ENCODE measurements at places on chromosomes 6 and 20.

DNA sequence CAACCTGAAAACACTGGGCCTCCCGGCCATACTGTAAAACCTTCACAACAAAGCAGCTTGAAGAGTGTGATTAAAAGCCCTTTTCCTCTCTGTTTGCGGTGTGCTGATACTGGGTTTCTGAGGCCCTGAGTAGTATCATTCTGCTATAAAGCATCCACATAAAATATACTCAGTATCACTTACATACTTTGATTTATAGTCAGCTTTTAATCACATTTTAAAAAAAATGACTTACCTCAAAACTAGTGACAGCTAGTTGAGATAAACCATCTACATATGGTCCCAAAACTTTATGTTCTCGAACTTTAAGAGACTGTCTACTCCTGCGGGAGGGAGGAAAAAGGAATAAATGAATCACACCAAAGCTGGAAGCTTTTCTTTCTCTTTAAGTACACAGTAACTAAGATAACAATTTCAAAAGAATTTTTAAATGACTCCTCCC lies 135.7 kb downstream of the KIF13A start:
- DNase-seq, result no peak

- DNase-seq, result no peak
Observed at GRCh38 chr20:17646209-17646960, 35.7 kb downstream of the RRBP1 start.

GRCh38 chr6:3259491-3259958 lies 778 bp downstream of the PSMG4 start:
- DNase-seq, result no peak

- no peak for DNase-seq
Observed at GRCh38 chr6:125985522-125985921, 818 bp upstream of the TRMT11 start.

DNA sequence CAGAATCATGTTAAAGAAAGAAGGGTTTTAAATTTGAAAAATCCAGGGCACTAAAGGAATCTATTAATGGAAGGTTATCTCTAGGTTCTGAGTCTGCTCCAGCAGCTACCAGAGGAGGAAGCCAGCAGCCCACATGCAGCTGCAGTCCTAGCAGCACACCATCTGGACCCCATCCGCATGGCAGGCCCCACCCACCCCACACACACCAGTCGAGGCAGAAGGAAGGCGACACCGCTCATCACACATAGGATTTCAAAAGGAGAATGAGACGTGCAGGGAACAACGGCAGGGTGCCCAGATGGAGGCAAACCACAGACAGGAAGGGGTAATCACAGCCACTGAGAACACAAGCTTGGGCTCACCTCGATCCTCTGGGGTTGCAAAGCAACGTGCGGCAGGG lies 78.9 kb downstream of the GINS1 start:
- no peak for DNase-seq

DNA sequence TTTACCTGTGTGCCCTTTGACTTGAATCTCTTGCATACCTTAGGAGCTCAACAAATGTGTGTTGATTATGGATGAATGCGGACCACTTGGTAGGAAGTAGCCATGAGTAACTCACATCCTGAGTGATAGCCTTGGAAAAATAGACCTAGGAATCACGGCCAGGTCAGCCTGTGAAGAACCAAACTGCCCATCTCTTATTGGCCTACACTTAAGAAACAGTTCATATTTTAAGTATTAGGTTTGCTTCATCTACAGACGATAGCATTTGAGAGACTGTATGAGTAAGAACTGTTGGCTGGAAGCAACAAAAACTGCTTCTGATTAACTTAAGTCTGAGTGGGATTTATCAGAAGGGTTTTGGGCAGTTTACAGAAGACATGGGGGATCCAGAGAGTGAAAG lies 320.1 kb upstream of the PRND start:
- DNase-seq, result no peak

- no peak for DNase-seq
Observed at GRCh38 chr6:150925590-150925928, 60.1 kb downstream of the MTHFD1L start.

DNA sequence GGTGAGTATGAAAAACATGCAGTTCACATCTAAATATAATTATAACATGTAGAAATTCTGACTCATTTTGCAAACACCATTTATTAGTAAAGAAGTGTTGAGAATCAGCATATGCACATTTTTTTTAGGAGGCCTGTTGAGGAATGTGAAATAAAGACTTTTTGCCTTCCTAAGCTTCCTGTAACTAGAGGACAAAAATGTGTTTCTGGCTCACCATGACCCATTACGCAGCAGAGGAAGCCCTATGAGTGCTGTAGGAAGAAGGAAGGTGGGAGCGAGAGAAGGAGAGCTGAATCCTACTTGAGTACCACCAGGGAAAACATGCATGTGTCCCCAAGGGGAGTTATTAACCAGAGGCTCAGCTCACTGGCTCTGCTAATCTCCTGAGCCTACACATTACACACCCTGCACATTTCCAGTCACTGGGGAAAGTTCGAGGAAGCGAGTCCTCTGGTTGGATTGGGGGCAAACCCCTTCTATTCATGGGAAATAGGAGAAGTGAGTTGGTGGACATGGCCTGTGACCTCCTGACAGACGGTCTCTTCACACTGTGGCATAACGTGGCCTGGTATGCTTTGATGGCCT lies 540.5 kb upstream of the JAG1 start:
- DNase-seq, result no peak

- no peak for DNase-seq
Observed at GRCh38 chr6:45558858-45559257, 181.1 kb upstream of the SUPT3H start.

DNA sequence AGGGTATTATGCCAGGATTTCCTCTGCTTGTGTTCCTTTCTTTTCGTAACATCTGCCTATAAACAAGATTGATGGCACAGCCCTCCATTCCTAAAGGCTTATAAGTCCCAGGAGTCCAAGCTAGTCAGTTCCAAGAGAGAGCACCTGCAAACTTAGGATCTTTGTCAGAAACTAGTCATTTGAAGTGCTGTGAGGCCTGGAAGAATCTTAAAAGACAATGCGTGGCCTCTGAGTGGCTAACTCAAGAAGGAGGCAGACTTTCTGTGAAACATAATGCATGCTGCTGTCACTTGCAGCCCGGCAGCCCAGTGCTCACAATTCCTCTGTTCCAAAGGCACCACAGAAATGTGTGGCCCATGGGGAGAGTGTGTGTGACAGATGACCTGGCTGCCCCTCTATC lies 135.0 kb upstream of the SUPT3H start:
- DNase-seq, result no peak

GRCh38 chr6:98627129-98627775 lies 207.1 kb upstream of the POU3F2 start:
- DNase-seq, result no peak

DNA sequence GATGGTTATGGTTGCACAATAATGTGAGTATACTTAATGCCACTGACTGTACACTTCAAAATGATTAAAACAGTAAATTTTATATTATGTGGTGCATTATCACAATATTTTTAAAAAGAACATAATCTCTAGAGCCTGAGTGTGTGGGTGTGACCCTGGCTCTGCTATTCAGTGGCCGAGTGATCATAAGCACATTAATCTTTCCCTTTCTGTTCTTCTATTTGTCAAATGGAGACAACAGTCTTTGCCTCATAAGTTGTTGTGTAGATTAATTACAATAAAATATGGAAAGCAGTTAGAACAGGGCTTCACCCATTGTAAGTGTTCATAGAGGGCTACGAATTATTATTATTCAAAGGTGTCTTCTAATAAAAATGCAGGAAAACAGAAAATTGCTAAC lies 548.6 kb downstream of the HTR1B start:
- DNase-seq, result no peak

GRCh38 chr20:6108330-6108729 lies 14.5 kb downstream of the FERMT1 start:
- no peak for DNase-seq

- DNase-seq, result no peak
Observed at GRCh38 chr6:53216301-53216700, 67.7 kb upstream of the GCM1 start.

DNA sequence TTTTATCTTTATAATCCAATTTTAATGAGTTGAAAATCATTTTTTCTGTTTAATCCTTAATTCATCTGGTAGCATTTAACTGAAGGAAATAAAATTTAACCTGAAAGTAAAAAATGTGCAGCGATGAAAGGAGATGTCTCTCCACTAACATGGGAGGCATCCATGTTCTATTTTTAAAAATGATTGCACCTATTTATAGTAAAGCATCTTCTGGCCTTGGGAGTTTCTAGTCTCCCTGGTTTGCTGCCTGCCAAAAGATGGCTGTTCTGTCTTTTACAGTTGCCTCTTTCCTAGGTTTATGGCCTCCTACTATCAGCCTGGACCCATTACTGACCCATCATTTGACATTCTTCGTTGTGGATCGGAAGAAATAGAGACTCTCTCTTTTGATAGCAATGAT lies 143.0 kb downstream of the B3GAT2 start:
- no peak for DNase-seq

DNA sequence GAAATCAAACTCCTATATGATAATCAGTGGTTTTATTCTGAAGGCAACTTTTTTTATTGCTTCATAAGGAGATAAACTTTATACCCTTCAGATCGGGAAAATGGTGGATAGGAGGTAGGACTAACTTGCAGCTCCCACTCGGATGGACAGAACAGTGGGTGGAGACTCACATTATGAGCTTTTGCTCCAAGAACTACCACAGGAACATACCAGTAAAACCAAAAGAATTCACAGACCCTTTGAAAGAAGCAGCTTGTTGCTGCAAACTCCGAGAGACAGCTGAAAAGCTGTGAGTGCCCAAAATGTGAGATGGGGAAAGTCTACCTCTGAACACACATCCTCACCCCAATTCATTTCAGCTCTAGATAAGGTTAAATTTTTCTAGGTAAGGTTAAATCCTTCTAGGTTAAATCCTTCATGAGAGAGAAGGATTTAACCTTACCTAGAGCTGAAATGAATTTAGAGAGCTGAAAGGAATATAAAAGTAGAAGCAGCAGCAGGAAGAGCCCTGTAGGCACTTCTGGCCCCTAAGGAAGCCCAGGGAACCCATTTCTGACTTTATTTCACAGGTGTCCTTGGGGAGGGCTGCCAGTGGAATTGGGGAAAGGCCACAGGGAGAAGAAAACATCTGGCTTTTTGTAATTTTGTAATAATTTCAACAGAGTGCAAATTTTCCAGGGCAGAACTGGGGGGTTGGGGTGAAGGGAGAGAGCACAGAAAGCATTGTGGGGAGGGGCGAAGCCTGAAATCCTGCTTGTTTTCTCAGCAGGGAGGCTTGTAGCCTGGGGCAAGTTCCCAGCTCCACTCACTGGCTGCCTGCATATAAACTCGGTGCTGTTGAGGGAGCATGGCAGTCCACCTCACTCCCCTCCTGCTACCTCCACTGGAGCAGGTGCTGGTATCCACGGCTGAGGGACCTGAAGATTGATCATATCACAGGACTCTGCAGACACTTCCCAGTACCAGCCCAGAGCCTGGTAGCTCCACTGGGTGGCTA lies 65.9 kb upstream of the HCRTR2 start:
- no peak for DNase-seq

DNA sequence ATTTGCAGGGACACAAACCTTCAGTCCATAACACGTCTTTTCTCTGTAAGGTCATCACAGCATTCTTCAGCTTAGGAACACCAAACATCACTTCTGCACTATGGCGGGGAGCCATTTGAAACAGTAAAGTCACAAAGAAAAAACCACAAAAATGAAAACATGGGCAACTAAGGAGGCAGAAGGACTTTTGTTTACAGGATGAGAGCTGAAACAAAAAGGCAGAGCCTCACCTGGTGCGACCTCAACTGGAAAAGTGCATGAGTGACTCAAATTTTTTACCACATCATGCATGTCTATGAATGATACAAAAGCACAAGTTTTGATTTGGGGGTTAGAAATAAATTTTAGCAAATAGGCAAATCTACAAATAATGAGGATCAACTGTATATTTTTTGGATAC lies 68.2 kb upstream of the TNFAIP3 start:
- DNase-seq, result no peak

DNA sequence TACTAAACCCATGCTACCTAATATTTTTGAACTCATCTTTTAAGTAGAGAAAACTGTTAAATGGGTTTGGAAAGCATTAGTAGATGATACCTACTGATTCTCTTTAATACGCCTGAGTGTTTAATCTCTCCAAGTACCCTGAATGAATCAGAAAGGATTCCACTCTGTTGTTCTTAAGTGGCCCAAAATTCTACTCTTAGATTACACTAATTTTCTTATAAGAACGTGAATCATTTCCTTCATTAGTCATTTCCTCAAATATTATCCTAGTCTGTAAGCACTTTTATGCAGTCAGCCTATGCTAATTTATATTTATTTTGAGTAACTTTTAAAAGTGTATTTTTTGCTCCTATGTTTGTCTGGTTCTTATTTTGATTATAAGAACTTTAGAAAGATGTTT lies 380.0 kb downstream of the BTBD9 start:
- DNase-seq, result no peak

DNA sequence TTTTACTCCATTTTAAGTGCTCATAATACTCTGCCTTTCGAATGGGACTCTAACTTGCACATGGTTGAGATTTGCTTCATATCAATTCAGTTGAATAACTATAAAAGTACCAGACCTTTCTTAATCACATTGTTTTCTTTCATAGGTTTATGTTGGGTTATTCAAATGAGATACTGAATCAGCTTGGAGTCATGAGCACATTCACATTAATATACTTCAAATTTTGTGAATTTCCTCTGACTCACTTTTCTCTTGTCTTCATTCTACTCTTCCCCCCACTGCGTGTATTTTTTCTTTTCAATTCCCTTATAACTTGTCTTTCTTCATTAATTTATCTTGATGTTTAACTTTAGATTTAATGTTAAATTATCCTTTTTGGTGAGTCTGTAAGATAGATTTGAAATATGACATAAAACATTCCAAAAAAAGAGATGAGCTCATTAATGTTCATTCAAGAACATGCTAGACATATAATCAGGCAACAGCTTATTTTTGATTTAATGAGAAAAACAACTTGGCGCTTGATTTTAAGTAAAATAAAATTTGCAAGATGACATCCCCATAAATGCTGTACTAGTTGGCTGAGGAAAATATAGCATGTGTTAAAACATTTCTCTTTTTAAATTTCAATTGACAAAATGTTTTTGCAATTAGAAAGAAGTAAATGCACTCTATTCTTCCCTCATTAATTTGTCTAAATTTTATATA lies 736.0 kb downstream of the CD109 start:
- DNase-seq, result no peak

- no peak for DNase-seq
Observed at GRCh38 chr6:146913842-146914488, 290.3 kb upstream of the STXBP5 start.

GRCh38 chr20:34713194-34713943 lies 9.2 kb downstream of the TP53INP2 start:
- DNase-seq, result no peak

GRCh38 chr20:33875534-33876026 lies 64.4 kb downstream of the CHMP4B start:
- no peak for DNase-seq

- DNase-seq, result no peak
Observed at GRCh38 chr6:55826941-55827340, 48.4 kb downstream of the BMP5 start.

GRCh38 chr6:118319894-118320649 lies 228.0 kb upstream of the PLN start:
- no peak for DNase-seq

GRCh38 chr6:105626295-105627158 lies 223.6 kb upstream of the PREP start:
- no peak for DNase-seq

- DNase-seq, result no peak
Observed at GRCh38 chr6:155250701-155251381, 13.0 kb upstream of the CLDN20 start.

Measured in GM10248 (cell line).